ENCODE measurements at places on chromosomes 1 and 21. TPM values are rescaled to one million over a fixed set of nuclear protein-coding genes. Genes with fewer than 3 reads are reported as not detected.

The SPAG17 gene
- 2.6 TPM for polyA plus RNA-seq

GRCh38 chr1:108657356-108658080 lies 3.4 kb downstream of the HENMT1 start:
- no peak for DNase-seq

DNA sequence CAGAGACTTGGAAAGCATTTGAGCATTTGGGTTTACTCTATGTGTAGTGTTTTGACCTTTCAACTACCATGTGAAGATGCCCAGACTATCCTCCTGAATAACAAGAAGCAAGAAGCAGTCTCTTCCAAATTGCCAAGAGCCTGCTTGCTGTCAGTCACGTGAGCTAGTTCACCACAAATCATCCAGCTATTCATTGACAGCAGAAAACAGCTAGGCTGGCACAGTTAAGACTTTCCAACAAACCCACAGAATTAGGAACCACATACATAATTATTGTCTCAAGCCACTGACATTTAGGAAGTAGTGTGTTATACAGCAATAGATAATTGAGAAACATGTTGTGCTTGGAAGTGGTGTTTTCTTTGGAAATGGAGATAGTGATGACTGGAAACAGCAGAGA lies 1652.0 kb downstream of the NCAM2 start:
- DNase-seq: no peak

DNA sequence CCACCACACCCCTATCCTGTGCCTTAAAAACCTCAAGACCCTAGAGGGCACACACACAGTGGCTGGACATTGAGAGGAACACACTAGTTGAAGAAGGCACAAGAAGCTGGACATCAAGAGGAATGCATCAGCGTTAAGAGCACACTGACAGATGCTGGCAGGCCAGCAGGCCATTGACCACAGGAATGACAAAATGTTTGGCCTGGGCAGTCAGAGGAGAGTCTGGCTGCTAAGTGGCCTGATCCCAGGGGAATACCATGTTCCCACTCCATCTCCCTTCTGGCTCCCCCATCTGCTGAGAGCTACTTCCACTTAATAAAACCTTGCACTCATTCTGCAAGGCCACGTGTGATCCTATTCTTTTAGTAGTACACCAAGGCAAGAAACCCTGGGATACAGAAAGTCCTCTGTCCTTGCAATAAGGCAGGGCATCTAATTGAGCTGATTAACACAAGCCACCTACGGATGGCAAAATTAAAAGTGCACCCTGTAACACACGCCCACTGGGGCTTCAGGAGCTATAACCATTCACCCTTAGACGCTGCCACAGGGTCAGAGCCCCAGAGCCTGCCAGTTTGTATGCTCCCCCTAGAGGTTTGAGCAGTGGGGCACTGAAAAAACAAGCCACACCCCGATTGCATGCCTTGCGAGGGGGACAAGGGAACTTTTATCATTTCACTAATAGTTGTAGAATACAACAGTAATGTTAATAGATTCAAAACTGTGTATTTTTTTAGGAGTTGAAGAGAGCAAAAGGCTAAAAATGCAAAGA lies 1216.1 kb upstream of the NCAM2 start:
- no peak for DNase-seq

The WLS gene
- 110 TPM for polyA plus RNA-seq

GRCh38 chr1:168509875-168510791 lies 33.7 kb downstream of the XCL2 start:
- no peak for DNase-seq

The HCN3 gene
- 8.6 TPM for polyA plus RNA-seq

DNA sequence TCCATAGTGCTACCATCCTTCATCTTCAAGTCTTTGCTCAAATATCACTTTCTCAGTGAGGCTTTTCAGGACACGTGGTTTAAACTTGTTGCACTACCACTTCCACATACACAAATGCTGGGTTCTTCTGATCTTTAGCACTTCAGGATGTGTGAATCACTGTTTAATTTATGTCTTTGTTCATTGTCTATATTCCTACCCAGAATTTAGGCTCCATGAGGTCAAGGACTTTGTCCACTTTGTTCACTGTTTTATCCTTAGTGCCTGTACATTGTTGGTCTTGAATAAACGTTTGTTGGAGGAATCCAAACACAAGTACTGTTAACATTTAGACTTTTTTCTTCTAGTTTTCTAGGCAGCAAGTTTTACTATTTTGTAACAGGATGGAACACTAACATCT lies 42.6 kb upstream of the RALGPS2 start:
- no peak for DNase-seq

DNA sequence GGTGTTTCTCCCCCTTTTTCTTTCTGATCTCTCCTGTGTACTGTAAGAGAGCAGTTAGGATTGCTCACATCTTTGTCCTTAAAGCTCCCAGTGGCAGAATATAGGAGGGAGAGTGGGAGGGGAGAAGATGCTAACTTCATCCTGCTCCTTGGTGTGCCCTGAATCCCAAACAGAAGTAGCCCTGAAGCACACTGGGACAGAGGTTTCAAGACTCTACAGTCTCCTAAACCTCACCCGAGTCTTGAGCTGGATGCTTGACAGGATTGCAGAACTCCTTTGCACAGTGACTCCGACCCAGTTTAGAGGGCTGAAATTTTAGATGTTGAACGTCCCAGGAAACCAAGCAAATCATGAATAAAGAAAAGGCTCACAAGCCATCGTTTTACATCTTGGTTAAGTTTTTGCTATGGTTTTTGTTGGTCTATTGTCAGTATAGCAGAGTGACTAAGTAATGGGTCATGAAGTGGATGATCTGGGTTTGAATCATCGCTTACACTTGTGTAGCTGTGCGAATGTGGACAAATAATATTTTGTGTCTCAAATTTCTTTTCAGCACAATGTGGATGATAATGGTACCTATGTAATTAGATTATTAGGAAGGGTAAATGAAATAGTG lies 37.5 kb downstream of the XCL2 start:
- no peak for DNase-seq

- no peak for DNase-seq
Measured at GRCh38 chr21:32921632-32922230, 104.0 kb upstream of the OLIG2 start.

DNA sequence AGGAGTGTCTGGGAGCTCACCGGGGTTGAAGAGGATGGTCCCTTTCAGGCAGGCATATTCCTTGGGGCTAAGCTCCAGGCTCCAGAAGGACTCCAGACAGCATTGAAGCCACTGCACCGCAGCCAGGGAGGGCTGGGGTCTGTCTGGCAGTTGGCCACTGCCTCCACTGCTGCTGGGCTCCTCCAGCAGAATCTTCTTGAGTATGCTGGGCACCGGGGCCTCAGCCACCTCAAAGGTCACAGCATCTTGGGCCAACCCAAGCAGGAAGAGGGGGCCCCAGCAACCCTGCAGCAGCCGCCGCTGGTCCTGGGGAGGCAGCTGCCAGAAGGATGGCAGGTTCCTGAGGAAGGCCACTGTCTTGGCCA lies 404 bp downstream of the NR0B2 start:
- no peak for DNase-seq

The PTPRF gene
- 19.1 TPM for polyA plus RNA-seq

GRCh38 chr21:35643176-35643575 lies 417.1 kb downstream of the SETD4 start:
- no peak for DNase-seq

DNA sequence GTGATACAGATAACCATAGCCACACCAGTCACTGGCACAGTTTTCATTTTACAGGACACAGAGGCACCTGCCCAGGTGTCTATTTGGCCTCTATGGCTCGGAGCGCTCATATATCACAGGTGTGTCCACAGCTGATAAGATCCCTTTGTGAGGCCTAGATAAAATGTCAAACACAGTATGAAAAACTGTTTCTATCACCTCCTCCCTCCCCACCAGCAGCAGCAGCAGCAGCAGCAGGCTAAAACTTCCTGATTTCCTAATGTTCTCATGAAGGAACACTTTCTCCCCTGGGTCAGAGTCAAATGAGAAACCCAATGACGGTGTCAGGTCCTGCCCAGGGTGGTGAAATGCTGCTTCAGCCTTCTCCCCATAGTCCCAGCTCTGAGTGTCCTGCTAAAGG lies 24.4 kb downstream of the ELAPOR1 start:
- DNase-seq: no peak

DNA sequence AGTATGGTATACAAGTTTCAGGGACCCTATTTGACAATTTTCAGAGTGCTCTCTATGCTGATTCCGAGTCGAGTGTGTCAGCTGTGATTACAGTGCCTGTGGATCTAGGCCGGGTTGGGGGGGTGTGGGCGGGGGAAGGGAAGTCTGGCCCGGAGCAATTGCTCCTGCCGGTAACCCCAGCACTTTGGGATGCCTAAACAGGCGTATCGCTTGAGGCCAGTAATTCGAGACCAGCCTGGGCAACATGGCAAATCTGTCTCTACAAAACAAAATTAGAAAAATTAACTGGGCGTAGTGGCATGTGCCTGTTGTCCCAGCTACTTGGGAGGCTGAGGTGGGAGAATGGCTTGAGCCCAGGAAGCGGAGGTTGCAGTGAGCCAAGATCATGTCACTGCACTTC lies 1.6 kb upstream of the IL10RB start:
- no peak for DNase-seq

The CIART gene
- polyA plus RNA-seq: 4.6 TPM

- DNase-seq: no peak
Measured at GRCh38 chr1:148363439-148363810, 119.7 kb downstream of the PPIAL4G start.

The CCDC190 gene
- 8.6 TPM for polyA plus RNA-seq

The FCMR gene
- 1.9 TPM for polyA plus RNA-seq

GRCh38 chr1:206001476-206001888 lies 1.7 kb downstream of the RAB7B start:
- no peak for DNase-seq

The MCOLN3 gene
- polyA plus RNA-seq: 6.7 TPM

GRCh38 chr21:43972850-43973633 lies 39.1 kb upstream of the TRAPPC10 start:
- DNase-seq: no peak

DNA sequence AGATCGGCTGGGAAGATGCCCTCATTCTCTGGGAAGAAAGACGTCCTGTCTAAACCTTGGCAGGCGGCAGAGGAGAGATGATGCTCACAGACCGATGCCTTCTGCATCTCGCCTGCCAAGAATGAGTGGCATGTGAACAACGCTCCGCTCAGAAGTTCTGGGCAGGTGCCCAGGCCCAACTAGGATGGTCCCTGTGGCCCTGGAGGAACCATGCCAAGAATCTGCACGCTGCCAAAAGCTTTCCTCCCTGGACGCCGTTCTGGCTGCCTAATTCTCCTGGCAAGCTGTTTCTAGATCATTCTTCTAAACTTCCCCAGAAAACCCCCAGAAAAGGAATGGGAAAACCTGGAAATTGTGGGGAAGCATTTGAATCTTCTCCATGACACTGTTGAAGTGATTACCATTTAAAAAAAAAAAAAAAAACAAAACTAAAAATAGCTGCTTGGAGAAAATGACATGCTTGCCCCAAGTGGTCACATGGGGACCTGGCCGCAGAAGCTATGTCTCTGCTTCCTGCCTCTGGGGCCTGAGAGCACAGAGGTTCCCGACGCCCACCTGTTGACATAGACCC lies 440.9 kb downstream of the PRDM2 start:
- DNase-seq: peak; percentile 68

- DNase-seq: no peak
Measured at GRCh38 chr1:202047977-202048376, 37.6 kb downstream of the ELF3 start.

DNA sequence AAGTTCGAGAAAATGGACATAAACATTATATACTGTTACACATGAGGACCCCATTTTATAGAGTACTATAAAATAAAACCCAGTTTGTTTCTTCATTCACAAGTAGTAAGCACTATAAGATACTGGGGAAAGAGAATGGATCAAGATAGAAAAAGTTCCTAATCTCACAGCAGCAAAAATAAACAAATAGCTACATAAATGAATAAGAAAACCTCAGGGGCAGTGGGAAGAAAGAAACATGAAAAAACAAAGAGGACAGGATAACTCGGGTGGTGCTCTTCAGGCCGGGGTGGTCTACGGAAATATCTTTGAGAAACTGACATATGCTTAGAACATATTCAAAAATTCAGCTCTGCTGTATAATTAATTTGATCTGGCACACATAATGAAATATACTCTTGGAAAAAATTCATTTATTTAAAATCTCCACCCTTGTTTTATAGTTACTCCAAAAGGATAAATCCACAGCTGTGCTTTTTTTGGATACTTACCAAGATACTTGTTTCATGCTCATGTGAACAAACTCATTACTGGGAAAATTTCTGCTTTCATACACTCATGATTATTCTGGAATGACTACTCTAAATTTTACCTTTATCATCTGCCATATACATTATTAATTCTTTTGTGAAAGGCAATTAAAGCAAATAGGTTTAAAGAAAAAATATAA lies 20.0 kb downstream of the CEP170 start:
- DNase-seq: peak; percentile 50

GRCh38 chr21:23016617-23017016 lies 2018.4 kb downstream of the NCAM2 start:
- DNase-seq: no peak

GRCh38 chr1:34867415-34867814 lies 7.9 kb upstream of the SMIM12 start:
- DNase-seq: no peak

- DNase-seq: no peak
Measured at GRCh38 chr1:39122056-39122455, 82.4 kb upstream of the MACF1 start.

DNA sequence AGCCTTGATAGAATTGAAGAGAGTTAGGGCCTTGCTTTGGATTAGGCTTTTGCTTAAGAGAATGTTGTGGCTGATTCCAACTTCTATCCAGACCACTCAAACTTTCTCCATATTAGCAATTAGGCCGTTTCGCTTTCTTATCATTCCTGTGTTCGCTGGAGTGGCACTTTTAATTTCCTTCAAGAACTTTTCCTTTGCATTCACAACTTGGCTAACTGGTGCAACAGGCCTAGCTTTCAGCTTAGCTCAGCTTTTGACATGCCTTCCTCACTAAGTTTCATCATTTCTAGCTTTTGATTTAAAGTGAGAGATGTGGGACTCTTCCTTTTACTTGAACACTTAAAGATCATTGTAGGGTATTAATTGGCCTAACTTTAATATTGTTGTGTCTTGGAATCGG lies 183.6 kb upstream of the L1TD1 start:
- no peak for DNase-seq

DNA sequence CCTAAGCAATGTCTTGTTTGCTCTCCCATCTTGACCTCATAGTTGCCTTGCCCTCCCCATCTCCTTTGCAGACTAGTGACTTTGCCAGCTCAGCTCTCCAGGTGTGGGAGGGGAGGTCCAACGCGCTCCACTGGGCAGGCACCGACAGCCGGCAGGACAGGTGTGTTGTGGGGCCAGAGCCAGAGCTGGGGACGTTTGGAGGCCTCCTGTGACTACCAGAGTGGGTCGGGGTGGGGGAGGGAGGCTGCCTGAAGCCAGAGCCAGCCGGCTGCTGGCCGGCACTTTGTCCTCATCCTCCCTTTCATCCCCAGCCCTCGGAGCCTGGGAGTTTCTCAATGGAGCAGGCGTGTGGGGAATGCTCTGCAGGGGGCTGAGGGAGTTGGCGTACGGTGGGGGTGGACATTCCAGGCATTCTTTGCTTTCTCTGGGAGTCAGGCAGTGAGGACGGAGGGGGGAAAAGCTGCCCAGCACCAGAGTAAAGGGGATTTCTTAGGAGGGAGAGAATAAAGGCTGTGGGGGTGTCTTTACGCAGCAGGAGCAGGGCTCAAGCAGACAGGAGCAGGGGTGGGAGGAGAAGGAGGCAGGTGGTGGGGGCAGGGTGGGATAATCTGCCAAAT lies 20.2 kb downstream of the NUAK2 start:
- no peak for DNase-seq
